ENCODE measurements at places on chromosomes 5 and 9.

DNA sequence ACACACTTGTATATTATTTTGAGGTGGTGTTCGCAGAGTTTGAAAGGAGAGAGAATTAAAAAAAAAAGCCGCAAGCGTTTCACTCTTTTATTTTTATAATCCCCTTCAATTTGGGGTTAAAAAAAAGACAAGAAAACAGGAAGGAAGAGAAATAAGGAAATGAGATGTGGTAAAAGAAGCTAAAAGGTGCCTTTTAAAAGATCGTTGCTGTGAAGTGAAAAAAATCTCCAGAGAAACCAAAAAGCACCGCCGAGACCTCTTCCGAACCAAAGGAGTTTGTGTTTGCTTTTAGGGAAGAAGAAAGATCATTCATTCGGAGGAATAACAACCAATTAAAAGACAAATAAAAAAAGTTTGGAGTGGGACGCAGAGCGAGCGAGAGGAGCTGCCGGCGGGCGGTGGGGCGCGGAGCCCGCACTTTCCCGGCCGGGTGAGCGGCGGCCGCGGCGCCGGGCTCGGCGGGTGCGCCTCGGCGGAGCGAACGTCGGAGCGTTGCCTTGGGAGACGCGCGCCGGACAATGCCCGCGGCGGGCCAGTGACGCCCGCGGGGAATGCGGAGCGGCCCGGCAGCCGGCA is 355 bp downstream of the TLE4 start:
- no peak for DNase-seq

DNA sequence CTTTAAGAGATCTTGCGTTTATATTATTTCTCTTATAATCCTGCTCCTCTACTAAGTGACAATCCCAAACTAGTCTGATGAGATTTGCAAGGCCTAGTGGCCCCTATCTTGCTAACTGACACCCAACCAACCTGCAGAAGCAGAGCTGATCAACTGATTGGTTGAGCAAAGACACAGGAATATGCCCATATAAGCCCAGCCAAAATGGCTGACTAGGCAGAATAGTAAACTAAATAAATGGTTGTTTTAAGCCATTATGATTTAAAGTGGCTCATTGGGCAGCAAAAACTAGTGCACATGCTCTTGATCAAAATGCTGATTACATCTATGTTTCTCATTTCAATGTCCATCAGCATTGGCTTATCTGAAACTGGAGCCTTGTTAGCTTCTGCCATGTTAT is 238.0 kb upstream of the PDE4D start:
- DNase-seq, result no peak

DNA sequence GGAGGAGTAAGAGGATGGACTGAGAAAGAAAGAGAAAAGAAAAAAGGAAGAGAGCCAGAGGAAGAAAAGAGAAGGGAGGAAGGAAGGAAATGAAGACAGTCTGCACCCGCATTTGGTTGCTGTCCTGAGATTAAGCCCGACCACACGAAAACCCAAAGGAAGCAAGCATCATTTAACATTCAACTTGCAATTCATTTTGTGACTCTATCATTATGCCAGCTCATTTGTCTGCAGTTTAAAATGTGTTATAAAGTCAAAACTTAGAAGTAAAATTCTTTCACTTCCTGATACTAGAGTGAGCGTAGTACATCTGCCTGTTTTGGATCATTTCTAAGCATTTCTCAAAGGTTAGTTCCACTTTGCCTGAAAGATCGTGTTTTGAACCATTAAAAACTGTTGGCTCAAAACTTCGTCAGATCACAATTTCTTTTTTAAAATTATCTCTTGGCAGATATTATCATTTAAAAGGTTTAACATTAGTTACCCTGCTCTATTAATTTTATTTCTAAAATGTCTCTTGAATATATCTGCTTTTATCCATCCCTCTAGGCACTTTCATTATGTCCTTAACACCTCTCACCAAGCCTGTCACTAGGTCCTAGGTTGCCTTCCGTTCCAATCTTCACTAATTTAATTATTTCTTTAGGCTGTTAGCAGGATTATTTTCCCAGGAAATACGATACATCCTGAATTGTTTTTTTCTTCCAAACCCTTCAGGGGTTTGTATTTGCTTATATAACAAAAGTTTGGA is 240.9 kb downstream of the TLE4 start:
- no peak for DNase-seq

DNA sequence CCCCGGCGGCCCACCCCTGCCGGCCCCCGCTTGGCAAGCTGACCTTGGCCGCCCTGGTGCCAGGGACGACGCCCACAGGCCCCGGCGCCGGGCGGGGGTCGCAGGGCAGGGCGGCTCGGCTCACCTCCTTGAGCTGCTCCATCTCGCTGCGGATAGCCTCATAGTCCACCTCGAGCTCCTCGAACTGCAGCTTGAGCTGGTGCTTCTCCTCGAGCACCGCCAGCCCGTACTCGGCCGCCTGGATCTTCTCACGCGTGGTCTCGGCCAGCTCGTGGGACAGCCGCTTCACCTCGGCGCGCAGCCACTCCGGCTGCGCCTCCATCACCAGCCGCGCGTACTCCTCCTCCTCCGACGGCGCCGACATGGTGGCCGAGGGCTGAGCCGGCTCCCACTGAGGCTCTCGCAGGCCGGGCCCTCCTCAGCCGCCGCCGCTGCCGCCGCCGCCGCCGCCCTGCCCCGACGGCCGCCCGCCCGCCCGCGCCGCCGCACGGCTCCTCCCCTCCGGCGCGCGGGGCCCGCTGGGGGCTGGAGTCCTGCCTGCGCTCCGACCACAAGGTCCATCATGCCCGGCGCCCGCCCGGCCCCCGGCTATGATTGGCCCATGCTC is at the start of gene BICD2:
BICD2 (minus strand) TSS at position 453 of the 607 bp plus-strand sequence; CDS start at position 364, 89 bp downstream.
- no peak for DNase-seq

Data from NCI-H2029 (cell line).